Glomerular endothelial cell (primary cell): ENCODE measurements at places on chromosomes 5 and 9.

DNA sequence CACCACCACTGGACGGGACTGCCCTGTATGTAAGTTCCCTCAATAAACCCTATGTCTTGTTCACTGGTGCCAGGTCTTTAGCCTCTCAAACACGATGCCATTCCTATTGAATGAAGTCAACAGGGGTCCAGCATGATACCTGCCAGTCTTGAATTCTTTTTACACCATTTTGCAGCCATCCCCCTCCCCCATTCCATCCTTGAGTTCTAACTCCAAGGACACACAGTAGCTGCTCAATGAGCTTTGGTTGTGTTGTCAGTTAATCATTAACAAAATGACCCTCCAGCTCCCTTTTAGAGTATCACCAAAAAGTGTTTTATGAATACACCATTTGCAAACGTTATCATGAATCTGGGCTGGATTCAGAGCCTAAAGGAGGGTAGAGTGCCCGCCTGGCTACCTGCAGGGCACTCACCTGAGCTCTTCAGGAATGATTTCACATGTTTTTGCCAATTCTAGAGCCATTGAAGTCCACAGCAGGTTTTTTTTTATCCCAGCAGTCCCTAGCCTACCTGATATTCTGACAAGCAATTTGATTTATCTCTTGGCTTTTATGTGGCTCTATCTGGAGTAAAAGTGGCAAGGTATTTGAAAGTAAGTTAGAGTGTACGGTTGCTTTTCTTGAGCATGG is 271.8 kb downstream of the SMARCA2 start:
- no peak for DNase-seq

DNA sequence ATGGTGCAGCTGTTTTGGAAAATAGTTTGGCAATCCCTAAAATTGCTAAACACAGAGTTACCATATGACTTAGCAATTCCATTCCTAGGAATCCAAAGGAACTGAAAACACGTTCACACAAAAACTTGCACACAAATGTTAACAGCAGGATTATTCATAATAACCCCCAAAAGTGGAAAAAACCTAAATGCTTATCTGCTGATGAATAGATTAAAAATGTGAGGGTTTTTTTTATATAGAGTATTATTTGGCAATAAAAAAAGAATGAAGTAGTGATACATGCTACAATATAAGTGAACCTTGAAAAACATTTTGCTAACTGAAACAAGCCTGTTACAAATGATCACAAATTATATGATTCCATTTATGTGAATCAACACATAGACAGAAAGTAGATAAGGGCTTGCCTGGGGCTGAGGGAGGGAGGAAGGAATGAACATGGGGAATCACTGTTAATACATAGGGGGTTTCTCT is 45.1 kb upstream of the TRIO start:
- no peak for DNase-seq

DNA sequence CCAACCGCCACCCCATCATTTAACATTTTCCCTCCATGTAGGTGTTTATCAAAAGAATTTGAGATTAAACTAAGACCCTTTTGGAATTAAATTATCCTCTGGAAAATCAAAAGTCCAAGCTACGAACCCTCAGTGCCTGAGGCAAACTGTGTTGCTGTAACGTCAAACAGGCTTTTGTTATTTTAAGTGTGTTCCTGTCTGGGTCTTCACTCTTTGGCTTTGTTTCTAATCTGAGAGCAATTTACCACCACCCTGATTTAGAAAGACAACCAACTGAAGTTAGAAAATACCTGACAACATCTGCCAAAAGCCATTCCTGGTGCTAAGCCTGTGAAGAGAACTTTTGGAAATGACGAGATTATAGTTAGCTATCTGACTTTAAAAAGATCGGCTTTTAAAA is 199.9 kb downstream of the DIRAS2 start:
- no peak for DNase-seq

- DNase-seq = no peak
Measured at GRCh38 chr5:53557386-53557785, 3.1 kb upstream of the NDUFS4 start.

- DNase-seq = no peak
Measured at GRCh38 chr5:138954257-138955012, 79.3 kb upstream of the LRRTM2 start.

DNA sequence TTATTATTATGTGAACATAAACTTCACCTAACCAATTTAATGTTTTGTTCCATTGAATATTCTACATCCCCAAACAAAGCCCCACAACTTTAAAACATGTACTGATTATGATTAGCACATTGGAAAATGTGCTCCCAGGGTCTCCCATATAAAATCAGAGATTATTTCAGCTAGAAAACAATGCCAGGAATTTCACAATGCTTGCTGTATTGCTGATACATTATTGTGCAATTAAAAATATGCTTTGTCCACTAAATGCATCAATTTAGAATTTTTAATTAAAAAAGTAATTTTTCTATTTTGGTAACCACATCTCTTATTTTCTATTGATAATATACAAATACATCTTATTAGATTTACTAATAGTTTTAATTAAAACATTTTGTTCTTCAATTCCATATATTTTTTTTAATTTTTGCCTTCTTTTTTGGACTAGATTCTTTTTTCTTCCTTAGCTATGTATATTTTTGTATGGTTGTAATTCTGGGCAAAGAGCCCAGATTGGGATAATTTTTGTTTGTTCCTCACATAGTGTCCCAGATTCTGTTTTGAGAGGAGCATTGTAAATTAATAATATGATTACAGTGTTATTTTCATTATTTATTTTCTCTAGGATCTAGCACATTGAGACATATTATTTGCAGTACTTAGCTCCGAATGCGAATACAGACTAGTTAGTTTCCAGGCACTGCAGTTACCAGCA is 241.5 kb upstream of the CDH18 start:
- no peak for DNase-seq

DNA sequence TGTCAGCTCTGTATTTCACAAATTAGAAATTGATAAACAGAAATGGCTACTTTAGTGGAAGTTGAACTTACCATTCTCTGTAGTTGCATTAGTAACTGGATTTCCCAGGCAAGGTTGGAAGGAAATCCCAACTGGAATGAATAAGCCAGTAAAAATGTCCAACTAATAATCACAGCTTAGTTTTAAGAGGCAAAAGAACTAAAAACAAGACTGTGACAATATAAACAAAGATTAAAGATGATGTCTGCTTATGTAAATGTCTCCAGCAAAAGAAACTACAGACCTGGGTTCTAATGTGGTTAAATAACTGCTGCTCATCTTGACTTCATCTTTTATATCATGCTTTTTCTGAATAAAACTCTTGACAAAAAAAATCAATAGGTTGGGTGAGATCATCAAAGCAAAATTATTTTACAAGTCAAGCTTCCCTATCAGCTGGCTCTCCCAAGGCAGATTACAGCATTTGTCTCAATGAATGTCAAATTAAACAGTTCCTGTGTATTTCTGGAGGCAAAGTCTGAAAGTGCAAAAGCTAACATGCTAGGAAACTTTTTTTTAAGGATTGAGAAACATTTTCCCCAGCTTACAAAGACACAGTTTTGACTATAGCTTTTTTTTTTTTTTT is 62.3 kb upstream of the HMHB1 start:
- no peak for DNase-seq

DNA sequence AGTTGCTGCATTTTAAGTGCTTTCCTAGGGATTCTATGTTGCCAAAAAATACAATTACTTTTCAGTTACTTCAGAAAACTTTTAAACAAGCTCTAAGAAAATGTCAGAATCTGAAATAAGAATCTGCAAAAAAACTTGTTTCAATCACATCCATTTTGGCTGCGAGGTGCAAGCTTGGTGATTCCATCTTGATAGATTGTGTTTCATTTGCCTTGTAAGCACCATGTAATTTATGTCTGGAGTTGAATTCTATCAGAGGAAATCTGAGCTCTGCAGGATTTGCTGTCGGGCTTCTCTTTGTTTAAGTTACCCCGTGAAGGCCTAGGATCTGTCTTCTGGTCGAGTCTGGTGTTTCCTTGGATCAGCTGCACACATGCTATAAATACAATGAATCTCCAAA is 40.4 kb upstream of the MAN2A1 start:
- DNase-seq = no peak

DNA sequence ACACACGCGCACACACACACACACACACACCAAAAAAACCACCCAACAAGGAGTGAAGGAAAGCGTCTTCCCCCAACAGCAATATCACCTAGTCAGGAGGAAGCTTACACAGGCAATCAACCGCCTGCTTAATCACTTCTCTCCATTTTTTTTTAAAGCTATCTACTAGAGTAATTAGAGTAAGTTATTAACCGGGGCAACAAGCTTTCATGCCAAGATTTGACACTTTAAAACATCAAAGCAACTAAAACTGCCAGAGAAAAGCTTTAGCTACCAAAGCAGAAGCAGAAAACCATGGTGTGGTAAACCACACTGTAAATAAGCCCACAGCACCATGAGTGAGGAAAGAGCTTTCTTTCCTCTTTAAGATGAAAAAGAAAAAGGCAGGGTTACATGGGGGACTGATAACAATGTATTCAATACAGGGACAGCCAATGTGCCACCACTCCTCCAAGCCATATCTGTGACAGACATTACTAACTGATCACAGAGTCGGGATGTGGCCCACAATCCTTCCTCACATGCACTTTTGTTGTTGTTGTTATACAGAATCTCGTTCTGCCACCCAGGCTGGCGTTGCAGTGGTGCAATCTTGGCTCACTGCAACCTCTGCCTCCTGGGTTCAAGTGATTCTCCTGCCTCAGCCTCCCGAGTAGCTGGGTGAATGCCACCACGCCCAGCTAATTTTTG is 282.1 kb downstream of the CRB2 start:
- no peak for DNase-seq
